ENCODE measurements at places on chromosomes 4 and X.

GRCh38 chr4:158422546-158422945, 99.1 kb upstream of the RXFP1 start:
- DNase-seq: no peak

DNA sequence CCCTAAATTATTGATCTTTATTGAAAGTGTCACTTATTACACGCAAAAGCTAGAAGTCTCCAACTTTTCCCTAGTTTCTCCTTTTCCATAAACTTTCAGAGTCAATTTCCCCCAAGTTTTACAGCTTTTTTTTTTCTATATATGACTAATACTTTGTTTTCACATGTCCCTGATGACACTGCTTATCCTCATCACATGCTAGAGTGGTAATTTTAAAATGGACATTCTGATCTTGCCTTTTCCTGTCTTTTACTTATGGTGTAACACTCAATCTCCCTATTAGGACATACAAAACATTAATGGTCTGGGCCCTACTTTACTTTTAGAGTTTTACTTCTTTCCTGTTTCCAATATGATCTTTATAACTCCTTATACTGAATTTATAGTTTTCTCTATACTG, 112.6 kb downstream of the ANK2 start:
- DNase-seq: no peak

DNA sequence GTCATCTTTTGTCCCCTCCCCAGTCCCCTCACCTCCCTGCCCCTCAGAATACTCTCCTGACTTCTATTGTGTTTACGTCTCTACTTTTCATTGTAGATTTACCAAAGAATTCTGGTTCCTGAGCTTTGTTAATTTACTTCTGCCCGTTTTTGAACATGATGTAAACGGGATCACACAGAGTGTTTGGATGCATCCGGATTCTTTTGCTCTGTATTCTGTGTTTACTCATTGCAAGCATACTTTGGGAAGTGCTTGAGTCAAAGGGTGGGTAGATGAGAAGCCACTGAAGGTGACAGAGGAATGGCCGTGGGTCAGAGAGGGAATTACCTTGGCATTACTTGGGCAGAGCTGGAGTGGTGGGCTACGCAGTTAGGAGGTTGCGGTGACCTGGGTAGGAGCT, 18.0 kb downstream of the CLCN4 start:
- no peak for DNase-seq

GRCh38 chr4:10091531-10092181, 24.9 kb downstream of the WDR1 start:
- no peak for DNase-seq

- DNase-seq: no peak
Observed at GRCh38 chr4:152983774-152984411, 47.8 kb downstream of the FHDC1 start.

GRCh38 chrX:12138361-12139313, at the start of gene FRMPD4:
TSS of gene FRMPD4 (plus strand) at chrX:12138473. CDS start at chrX:12138972, 499 bp downstream.
- no peak for DNase-seq

DNA sequence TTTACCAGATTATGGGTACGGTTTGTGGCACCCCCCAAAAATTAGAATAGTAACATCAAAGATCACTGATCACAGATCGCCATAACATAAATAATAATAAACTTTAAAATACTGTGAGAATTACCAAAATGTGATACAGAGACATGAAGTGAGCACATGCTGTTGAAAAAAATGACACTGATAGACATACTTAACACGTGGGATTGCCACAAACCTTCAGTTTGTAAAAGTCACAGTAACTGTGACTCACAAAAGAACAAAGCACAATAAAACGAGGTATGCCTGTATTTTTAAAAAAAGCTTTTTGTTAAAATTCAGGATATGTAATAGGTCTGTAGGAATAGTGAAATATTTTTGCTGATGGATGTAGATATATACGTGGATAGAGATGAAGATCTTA, 93.4 kb downstream of the TET2 start:
- DNase-seq: no peak

DNA sequence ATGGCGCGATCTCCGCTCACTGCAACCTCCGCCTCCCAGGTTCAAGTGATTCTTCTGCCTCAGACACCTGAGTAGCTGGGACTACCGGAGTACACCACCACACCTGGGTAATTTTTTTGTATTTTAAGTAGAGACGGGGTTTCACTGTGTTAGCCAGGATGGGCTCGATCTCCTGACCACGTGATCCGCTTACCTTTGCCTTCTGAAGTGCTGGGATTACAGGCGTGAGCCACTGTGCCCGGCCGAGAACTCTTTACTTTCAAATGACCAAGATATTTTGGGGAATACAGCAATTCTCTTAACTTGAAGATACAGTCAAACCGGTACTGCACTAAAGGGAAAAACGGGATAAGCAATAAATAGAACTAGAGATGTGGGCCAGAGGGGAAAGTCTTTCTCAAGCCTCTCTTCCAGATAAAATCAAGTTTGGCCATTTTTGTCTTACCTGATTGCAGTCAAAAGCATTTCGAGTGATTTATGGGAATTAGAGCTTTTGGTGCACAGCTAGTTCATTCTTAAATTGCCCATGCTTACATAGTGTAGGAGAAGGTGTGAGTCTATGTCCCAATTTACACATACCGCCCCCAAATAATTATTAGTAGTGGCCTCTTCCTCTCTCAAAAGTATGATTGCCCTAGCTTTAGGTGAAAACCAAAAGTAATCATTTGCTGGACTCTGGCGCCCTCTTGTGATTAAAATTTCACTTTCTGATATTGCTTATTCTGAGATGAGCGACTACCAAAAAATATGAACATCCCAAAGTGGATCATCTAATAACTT, 53.2 kb upstream of the ABCG2 start:
- DNase-seq: no peak

DNA sequence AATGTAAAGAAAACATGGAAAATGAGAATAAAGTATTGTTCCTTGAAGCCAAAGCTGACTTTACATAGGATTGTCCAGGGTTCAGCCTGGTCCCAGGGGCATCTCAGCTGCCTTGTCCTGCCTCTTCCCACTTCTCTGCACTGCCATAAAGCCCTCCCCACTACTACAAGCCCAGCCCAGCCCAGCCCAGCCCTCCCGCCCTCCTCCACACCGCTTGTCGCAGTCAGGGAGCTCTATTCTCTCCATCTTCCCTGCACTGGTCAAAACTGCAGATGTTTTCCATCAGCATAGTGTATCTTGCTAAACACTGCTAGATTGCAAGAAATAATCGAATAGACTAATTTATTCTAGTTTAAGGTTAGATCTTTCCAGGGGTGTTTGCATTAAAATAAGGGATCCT, 100.3 kb downstream of the TENM3 start:
- no peak for DNase-seq

- no peak for DNase-seq
Observed at GRCh38 chr4:40822420-40823166, 72.8 kb downstream of the NSUN7 start.

DNA sequence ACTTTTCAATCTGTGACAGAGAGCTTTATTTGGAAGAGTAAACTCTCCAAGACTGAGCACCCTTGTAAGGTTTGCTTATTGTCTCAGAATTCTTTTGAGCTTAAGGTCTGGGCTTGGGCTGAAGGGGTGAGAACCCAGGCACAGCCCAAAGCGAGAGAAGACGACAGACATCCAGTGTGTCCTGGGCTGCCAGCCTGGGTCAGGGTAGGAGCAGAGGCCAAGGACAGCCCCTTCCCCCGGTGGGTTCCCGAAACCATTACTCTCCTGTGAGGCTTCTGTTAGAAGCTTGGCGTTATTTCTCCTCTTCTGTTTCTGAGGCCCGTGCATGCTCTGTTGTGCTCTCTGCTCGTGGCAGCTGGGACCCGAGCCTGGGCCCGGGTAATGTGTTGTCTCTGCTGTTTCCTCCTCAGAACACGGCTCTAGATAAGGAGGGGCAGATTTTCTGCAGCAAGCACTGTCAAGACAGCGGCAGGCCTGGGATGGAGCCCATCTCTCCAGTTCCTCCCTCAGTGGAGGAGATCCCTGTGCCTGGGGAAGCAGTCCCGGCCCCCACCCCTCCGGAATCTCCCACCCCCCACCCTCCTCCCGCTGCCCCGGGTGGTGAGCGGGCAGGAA, 177.5 kb downstream of the DCLK2 start:
- DNase-seq: no peak

DNA sequence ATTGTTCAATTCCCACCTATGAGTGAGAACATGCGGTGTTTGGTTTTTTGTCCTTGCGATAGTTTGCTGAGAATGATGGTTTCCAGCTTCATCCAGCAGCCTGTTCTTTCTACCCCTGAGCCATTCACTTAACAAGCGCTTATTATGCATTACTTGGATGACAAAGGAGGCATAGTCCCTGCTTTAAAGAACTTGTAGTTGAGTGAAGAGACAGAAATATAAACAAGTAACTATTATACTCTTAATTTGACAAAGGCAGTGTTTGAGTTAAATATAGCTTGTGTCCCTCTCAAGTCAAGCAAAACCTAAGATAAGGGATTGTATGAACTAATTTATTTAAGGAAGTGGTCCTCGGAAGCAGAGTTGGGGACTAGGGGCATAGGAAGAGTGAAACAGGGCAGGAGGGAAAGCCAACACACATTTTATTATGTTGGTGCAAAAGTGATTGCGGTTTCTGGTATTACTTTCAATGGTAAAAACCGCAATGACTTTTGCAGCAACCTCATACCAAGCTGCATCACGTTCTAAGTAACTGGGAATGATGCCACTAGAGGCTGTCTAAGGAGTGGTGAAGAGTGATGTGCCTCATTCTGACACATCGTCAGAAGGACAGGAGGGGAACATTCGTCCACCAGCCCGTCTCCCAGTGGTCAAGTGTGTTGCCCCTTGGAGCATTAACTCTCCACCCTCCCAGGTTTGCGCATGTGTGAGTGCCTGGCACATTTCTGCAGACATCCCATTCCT, 41.8 kb downstream of the QDPR start:
- DNase-seq: no peak

All from Caco-2 (cell line).